ENCODE measurements at places on chromosomes 12 and 14.

DNA sequence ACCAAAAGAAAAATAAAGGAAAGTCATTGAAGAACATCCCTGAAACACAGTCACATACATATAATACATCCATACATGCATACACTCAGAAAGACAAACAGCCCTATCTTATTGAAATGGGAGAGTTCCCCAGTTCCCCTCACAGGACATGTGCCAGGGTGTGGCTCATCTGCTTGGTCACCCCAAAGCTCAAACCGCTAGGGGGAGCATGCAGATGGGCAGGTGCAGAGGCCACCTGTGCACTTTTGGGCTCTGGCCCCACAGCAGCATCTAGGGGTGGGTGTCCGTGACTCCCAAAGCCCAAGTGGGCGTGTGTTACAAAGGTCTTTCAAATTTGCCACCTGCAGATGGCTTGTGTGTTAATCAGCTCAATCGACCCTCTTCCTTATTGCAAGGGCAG lies 75.2 kb downstream of the CMAS start:
- DNase-seq: peak; percentile 9

- no peak for DNase-seq
Observed at GRCh38 chr12:57729321-57729844, 9.2 kb downstream of the AGAP2 start.

GRCh38 chr14:28813810-28814209 lies 47.2 kb downstream of the FOXG1 start:
- DNase-seq: peak; percentile 13

- DNase-seq: no peak
Observed at GRCh38 chr12:46548605-46549071, 176.1 kb upstream of the SLC38A2 start.

DNA sequence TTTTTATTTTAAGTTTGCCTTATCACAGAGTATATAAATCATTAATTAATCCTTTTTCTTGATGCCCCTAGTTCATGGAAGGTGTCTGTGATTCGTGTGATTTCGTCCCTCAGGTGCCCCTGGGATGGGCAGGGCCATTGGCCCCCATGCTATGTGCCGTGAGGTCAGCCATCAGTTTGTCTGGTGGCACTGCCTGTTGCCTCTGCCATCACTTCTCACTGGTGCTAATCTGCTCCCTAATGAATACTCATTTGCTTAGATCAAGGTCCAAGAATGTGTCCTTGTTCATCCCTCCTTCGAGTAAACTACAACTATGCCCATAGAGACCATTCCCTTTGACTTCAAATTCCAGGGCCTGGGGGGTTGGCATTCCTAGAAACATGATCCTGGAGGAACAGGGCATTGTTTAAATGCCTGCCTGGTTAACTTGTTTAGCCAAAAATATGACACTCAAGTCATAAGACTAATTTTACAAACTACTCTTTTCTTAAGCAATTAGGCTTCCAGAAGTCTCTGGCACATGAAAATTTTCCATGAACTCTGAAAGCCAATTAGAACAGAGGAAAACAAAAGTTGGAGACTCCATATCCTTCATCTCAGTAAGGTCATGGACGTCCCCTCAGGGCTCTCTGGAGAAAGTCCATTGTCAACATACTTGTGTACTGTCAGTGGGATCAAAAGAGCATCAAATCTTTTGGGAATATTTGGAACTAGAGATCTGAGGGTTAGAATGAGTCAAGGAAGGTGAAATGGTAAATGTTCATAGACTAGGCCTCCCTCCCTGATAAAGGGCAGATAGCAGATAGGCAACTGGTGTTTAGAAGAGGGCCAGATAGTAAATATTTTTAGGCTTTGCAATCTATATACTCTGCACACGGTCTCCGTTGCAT lies 90.9 kb upstream of the PLXNC1 start:
- no peak for DNase-seq

- no peak for DNase-seq
Observed at GRCh38 chr12:59007620-59008019, 87.3 kb upstream of the LRIG3 start.

DNA sequence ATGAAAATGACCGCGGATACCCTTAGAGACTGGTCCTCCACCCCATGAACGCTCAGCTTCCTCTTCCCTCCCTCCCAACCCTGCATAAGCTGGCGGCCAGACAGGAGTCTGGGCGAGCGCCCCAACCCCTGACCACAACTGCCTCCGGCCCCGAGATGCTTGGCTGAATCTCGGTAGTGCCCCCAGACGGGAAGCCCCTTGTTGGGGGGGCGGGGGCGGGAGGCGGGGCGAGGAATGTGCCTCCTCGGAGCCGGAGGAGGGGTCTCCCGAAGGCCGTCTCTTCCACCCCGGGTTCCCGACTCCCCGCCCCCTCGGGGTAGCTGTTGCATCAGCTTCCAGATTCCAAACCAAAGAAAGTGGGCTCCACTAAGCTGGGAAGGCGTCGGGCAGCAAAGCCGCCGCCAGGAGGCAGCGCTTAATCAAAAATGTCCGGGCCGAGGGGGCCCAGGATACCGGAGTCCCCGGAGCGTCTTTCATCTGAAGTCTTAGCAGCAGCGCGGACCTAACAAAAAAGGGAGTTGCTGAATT lies 7.1 kb upstream of the MRPL52 start:
- peak; percentile 79 for DNase-seq

DNA sequence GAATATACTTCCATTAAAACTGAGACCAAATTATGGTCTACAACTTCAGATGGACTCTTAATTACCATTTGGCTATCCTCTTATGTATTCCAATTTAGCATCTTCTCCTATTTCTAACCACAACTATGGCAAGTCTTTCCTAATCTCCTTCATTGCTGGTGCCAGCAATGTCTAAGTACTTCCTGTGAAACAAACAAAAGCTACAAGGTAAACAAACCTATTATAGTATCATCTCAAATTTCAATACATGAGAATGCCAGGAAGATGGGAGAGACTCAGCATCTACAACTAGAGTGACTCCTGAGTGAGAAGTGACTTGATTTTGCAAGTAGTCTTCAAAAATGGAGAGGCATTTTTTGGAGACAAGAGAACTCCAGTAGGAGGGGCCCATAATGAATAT lies 202.9 kb upstream of the ATXN7L3B start:
- no peak for DNase-seq

- no peak for DNase-seq
Observed at GRCh38 chr12:84767079-84767478, 145.5 kb downstream of the SLC6A15 start.

DNA sequence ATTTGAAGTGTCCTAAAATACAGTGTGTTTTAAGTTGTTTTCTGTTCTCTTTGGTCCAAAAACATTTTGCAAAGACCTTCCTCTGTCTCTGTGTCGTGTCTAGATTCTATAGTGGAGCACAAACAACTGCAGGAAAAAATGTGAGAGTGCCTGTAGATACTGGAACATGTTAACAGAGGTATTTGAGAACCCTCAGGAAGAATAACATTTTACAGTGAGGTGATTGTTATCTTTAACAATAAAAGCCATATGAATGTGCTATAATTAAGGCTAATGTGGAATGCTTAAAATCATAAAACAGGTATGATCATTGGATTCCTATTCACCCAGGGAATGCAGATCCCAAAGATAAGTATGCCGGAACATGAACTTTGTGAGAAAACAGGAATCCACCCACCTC lies 98.0 kb downstream of the SAMD4A start:
- no peak for DNase-seq

- DNase-seq: no peak
Observed at GRCh38 chr14:99603471-99604277, at the start of gene CCDC85C. Gene CCDC85C, minus strand, starts transcription at chr14:99604207. Its CDS starts 248 bp downstream, at chr14:99603959.
